HT1080 (cell line): ENCODE measurements at places on chromosomes 7 and 10.
A peak's percentile ranks its signal among the peaks of the same experiment; 100 is the strongest.

- DNase-seq = no peak
Measured at GRCh38 chr10:43258562-43259212, 8.2 kb downstream of the RASGEF1A start.

GRCh38 chr10:22339761-22340328, 5.5 kb upstream of the SPAG6 start:
- DNase-seq = no peak

- DNase-seq = no peak
Measured at GRCh38 chr7:377080-378040, 87.4 kb downstream of the FOXL3 start.

DNA sequence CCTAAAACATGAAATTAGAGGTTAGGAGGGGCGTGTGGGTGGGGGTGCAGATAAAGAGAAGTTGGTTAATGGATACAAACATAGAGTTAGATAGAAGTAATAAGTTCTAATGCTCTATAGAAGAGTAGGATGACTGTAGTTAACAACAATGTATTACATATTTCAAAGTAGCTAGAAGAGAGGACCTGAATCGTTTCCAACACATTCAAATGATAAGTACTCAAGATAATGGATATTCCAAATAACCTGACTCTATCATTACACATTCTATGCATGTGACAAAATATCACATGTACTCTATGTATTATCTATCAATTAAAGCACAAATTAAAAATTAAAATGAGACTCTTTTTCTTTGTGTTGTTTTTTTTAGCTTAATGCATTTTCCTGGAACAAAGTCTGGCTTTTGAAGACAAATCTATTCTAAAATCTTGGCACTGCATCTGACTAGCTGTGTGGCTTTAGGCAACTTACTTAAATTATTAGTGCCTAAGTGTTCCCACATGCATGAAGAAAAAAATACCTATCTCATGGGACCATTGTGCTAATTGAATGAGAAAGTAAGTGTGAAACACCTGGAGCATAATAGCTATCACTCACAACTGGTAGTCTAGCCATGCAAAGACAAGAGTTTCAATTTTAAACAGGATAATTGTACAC, 75.7 kb downstream of the SEMA3C start:
- no peak for DNase-seq

- no peak for DNase-seq
Measured at GRCh38 chr10:97760461-97761257, 11.1 kb downstream of the SFRP5 start.

DNA sequence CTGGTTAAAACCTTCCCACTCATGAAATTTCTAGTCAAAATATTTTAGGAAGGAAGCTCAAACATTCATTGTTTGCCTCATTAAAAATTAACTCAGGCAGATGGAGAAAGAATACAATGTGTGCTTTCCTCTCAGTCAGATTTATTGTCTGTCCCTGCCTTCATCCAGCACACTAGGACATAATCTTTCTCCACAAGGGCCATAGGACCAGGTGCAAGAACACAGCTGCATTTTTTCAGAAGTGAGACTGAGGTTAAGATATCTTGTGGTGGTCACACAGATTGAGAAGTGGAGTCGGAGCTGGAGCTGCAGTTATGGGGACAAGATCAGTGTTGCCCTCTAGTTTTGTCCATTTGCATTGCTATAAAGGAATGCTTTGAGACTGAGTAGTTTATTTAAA, 666.3 kb downstream of the CCSER2 start:
- no peak for DNase-seq

DNA sequence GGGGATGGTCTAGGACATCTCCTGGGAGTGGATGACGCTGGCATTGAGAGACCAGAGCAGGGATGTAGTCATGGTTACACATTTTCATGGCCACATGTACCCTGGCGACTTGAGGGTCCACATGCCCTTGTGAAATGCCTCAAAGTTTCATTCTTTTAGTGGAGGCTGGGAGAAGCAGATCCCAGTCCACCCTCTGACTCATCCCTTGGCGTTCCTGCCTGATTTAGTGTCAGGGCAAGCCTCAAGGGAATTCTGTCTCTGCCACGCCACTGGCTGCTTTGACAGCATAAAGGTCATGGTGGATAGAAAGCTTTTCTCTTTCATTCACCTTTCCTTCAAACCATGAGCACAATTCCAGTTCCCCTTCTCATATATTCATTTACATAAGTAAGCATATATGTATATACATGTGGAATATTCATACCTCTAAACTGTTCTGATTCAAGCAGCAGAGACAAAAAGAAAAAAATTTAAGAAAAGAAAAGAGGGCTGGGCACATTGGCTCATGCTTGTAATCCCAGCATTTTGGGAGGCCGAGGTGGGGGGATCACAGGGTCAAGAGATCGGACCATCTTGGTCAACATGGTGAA, 21.8 kb upstream of the KIF5B start:
- DNase-seq = peak; percentile 66

- peak; percentile 53 for DNase-seq
Measured at GRCh38 chr10:45058580-45058979, 57.9 kb downstream of the ZNF22 start.

DNA sequence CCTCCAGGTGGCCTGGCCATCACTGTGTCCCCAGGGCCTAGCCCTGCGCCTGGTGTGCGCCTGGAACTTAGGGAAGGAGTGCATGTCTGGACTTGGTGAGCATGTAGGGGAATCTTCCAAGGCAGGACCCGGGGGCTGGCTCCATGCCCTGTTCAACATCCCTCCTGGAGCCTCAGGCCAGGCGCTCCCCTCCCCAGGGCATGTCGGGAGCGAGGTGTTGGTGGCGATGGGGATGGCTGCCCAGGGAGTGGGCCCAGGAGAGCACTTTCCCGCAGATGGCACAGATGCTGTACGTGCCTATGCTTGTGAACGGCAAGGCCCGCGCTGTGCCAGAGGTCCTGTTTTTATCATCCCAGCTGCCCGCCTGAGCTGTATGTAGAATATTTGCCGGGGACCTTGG, 55.0 kb downstream of the CDH23 start:
- no peak for DNase-seq

- no peak for DNase-seq
Measured at GRCh38 chr7:28582226-28582625, 169.9 kb downstream of the CREB5 start.

GRCh38 chr10:31133792-31134310, 102.2 kb upstream of the ZNF438 start:
- no peak for DNase-seq

DNA sequence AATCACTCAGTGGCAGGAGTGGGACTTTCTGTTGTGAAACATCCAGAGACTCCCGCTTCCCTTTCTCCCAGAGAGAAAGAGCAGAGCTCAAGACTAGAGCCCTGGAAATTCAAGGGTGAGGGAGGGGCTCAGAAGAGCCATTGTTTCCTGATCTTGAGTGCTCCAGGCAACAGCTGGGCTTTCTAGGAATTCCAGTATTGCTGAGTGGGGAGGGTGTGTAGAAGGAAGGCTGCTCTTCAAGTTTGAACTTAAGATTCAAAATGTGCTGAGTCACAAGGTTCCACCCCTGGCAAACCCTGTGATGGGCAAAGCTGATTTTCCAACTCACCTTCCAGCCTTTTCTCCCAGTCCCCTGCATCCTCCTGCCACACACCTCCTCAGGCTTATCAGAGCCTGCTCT, 42.3 kb upstream of the MSRB2 start:
- peak; percentile 20 for DNase-seq

DNA sequence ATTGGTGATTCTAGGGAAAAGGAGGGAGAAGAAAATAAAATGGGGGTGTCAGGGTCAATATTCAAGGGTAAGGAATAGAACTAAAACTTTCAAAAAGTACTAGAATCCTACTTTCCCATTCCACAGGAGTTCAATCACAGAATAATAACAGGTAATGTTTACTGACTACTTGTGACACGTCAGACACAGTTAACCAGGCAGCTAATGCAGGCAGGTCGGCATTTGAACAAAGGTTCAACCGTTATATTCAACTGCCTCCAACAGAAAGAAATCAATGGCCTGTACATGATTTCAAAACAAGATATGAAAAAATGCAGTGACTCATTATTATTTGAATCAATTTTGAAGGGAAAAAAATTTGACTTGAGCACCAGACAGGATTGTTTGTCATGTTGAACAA, 3.1 kb downstream of the ASB15 start:
- no peak for DNase-seq

DNA sequence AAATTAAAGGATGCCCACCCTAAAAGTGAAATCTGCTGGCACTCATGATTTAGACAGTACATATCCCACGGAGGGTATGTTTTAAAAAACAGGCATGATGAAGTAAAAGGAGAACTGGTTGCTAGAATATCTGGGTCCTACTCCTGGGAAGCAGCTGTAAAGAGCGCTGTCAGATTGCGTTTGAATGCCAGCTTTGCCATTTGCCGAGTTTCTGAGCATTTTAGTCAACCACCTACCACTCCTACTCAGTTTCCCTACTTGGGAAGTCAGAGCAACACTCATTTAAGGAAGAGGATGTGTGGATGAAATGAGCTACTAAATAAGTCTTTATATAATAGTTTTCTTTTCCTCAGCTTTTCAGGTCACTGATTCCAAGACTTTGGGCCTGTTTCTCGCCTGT, 1.1 kb upstream of the UMAD1 start:
- no peak for DNase-seq

GRCh38 chr7:95001815-95002561, 94.6 kb downstream of the PPP1R9A start:
- no peak for DNase-seq

DNA sequence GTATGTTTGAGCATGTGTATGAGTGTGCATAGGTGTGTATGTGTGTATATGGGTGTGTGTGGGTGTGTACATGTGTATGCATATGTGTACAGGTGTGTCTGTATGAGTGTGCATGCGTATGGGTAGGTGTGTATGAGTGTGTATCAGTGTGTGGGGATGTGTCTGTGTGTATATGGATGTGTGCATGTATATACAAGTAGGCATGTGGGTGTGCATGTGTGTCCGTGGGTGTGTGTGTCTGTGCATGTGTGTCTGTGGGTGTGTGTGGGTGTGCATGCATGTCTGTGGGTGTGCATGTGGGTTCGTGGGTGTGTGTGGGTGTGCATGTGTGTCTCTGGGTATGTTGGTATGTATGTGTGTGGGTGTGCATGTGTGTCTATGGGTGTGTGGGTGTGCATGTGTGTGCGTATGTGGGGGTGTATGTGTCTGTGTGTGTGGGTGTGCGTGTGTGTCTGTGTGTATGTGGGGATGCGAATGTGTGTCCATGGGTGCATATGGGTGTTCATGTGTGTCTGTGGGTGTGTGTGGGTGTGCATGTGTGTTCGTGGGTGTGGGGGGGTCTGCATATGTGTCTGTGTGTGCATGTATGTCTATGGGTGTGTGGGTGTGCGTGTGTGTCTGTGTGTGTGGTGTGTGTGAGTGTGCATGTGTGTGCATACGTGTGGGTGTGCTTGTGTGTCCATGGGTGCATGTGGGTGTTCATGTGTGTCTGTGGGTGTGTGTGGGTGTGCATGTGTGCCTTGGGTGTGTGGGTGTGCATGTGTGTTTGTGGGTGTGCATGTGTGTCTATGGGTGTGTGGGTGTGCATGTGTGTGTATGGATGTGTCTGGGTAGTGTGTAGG, 20.6 kb downstream of the EMX2 start:
- no peak for DNase-seq

GRCh38 chr7:91330866-91331265, 66.6 kb downstream of the FZD1 start:
- no peak for DNase-seq

DNA sequence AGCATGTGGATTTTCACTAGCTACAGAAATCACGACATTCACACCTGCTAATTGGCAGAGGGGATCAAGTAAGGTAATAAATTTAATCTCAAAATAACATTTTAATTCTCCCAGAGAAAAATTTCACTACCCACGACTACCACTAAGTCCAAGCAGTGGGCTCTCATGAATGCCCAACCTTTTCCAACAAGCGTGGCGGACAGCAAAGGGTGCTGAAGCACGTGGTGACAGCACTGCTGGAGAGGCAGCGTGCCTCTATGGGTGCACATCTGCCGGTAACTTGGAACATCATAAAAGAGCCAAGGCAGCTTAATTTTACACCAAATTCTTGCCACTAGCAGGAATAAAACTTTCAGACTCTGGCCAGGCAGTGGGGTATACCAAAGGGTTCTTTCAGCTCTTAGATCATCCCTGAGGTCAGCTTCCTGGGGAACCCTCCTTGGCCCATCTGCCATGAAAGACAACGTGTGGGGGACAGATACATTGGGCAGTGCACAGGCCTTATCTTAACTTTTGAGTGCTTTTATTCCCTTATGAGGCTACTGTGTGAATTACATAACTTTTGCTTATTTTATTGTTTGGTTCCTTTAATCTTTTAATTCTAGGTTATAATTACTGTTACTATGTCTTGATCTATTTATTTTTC, 206.7 kb upstream of the KCTD7 start:
- no peak for DNase-seq

DNA sequence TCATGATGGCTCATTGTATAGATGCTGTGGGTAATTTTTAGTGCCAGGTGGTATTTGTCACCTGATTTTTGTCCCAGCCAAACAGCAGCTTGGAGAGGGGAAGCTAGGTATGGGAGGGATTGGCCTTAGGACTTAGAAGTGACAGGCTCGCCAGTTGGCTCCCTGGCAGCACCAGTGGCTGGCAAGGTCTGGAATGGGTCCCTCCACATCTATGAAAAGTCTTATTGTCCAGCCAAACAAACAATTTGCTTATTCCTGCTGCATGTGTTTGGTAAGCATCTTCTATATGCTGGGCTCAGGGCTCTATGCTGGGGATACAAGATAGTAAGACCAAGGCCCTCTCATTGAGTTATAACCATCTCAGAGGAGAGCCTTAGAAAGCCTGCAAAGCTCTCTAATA, 42.5 kb downstream of the SORCS3 start:
- DNase-seq = no peak

DNA sequence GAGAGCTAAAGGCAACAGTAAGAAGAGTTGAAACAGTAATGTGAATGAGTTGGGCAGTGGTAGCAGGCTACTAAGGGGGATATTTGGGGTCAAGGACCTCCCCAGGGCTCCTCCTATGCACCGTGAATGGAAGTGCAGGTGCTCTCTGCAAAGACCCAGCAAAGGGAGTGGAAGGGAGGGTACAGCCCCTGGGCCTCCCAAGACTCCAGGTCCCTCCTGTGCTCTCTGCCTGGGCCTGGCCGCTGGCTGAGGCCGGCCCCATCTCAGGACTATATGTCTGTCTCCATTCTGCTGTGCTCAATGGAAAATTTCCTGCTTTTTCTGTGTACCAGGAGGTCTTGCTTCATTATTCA, 372.1 kb upstream of the MKI67 start:
- DNase-seq = no peak

DNA sequence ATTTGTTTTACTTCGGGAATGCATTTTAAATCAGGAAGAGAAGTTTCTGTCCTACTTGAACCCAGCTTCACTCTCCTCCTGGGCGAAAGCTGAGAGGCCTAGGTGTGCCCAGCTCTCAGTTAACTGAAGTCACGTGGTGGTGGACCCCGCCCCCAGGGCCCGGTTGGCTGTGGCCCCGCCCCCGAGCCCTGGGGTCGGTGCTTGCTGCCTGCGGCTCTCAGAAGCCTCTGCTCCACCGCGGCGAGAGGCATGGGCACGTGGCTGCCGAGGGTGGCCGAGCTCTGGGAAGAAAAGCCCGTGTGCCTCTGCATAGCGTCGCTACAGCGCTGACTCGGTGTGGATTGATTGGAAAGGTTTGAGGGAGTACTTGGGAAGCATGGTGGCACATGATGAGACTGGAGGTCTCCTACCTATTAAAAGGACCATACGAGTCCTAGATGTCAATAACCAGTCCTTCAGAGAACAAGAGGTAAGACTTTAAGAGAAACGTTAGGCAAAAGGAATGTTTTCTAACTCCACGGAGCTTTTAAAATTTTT, 34.1 kb downstream of the NET1 start:
- DNase-seq = peak; percentile 83

- no peak for DNase-seq
Measured at GRCh38 chr7:141074162-141074991, 513 bp downstream of the TMEM178B start.

- DNase-seq = no peak
Measured at GRCh38 chr10:32953277-32953927, 4.6 kb downstream of the ITGB1 start.
